ENCODE measurements at places on chromosomes 2 and 18.

DNA sequence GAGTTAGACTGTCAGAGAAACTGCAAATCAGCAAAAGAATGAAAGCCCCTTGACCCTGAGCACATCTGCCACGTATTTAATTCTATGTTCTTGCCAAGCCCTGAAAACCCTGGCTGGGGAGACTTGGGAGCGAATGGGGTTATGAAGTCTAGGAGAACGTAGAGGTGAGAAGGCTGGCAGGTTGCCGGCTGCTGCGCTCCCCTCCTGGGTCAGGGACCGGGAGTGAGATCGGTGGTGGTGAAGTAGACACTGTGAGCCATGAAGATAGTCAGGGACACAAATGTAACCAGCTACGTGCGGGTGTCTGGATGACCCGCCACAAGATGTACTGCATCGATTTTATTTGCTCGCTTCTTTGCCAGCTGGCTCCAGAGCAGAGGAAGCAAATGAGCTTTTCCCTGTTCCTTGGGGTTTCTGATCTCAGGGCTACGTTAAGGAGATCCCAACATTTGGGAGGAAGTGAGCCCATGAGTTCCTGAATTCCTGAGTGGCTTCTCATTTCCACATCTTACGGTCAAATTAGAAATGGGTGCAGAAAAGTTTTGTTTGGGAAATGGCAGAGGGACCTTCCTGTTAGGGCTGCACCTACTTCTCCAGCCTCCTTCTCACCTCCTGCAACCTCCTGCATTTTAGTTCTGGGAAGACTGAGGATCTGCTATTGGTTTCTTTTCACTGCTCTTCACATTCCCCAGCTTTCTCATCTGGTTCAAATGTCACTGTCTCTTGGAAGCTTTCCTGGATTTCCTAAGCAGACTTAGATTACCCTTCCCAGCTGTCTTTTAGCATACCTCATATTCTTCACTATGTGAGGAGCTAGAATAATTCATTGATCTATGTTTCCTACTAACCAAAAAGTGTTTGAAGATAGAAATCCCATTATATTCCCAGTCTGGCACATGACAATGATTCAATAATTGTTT, 360.6 kb downstream of the ZNF521 start:
- no peak for DNase-seq

DNA sequence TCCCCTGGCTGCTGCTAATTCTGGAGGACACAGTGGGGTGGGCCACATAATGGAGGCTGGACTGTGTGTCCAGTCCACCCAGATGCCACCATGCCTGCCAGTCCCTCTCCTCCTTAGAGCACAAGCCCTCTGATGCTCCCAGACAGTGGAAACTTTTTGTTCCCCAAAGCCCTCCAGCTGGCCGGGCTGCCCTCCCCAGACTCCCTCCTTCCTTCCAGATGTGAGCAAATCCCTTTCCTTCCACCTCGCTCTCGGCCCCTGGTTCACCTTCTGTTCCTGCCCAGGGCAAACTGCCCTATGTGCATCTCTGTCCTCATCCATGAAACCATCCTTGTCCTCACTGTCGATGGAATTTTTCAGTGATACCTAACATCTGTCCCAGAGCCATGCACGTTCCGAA, 33.9 kb downstream of the LRRFIP1 start:
- DNase-seq: no peak

DNA sequence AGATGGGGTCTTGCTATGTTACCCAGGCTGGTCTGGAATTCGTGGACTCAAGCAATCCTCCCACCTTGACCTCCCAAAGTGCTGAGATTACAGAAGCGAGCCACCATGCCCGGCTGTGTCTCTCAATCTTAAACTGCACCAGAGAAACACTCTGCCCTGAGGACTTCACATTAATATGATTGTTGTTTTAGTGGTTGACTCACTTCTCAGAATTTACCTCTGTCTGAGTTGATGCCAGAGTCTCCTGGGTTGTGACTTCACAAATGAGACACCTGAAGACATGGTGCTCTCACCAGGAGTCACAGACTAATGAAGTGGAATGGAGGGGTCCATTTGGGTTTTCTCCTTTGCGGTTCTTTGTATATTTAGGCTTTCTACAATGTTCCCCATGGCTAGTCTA, 61.0 kb upstream of the TGIF1 start:
- DNase-seq: no peak

GRCh38 chr2:159516241-159516758, 100.0 kb downstream of the BAZ2B start:
- DNase-seq: no peak

DNA sequence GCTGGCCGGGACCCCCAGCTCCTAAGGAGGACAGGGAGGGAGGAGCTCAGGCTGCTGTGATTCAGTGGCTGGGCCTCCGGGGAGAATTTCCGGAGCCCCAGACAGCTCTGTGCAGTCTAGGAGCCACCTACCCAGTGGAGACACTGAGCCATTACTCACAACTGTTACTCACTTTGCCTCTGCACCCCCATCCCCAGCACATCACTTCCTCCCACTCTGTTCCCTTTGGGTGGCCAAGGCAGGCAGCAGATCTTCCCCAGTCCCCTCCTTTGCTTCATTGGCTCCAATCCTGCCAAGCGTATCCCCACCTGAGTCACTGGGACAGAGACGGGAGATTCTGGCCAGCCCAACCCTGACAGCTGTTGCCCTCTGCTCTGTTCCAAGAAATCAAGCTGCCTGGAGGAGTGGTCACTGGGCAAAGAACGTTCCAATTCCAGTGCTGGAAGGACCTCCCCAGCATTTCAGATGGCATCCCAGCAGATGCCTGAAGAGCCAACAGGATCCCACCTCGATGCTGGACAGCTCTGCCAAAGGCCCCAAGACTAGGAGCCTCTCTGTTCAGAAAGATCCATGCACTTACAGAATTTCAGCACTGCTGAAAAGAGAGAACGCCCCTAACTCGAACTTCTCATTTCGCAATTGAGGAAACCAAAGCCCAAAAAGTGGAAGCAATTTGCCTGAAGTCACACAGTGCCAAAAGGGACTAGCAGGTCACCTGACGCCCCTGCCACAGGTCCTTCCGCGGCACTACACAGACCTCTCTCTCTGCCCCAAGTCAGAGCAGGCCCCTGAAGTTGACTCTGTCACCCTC, 68.3 kb downstream of the TNS1 start:
- DNase-seq: no peak
